ENCODE measurements at places on chromosomes 13 and 19.

DNA sequence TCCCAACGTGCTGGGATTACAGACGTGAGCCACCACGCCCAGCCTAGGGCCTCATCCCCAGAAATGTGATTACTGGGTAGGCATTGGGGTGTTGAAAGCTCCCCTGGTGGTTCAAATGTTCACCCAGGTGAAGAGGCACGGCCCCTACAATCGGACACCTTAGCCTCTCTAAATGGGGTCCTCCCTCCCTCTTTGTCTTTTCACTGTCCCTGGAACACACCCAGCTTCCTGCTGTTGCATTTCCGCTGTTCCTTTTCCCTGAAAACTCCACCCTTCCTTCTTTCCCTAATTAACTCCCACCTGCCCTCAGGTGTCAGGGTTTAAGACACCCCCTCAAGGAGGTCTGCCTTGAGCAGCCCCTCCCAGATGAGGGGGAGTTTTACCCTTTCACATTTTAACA lies 3.6 kb upstream of the PRODH2 start:
- DNase-seq: no peak

GRCh38 chr19:37899966-37900365 lies 6.4 kb downstream of the WDR87 start:
- DNase-seq: no peak

DNA sequence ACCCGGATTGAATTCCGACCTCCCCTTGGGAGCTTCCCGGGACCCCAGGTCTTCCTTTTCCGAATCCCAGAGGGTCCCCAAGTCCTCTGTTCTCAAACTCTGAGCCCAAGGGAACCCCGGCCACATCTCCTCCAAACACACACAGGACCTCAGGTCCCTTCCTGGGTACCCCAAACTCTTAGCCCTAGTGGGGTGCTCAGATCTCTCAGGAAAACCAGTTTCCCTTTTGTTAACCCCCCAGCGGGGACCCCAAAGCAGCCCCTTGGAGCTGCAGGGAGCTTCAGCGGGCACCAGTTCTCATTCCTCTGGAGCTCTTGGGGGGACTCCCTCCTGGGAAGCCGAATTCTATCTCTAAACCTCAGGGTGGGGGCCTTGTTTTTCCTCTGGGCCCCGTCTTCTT lies 774 bp downstream of the CACNG6 start:
- no peak for DNase-seq

GRCh38 chr19:48830088-48830487 lies 6.2 kb downstream of the HSD17B14 start:
- no peak for DNase-seq

DNA sequence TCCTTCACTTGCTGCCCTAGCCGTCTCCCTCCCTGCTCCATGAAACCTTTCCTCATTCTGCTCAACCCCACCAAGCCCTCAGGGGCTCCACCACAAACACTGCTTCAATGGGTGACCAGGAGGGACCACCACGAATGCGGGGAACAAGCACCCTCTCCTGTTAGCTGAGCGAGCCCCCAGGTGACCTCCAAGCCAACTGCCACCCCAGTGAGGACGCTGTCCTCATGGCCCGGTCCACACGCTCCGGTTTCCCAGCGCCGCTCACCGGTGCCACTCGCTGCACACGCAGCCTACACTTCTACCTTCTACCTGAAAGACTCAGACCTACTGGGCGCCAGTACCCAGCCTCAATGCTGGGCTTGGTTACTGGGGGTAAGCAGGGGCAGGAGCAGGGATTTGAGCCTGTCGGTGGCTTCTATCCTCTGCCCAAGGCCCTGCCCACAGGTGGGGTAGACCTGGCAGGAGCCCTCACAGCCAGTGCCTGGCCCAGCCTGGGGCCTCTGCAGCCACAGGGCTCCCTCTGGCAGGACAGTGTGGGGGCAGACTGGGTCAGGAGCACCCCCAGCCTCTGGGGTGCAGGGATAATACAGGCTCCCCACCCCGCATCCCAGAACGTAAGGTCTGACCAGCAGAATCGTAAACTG lies 704 bp upstream of the TMEM86B start:
- DNase-seq: no peak

- DNase-seq: no peak
Measured at GRCh38 chr13:24166561-24166960, 6.0 kb downstream of the SPATA13 start.

Measured in activated T-helper 9 cell treated with anti-CD3 and anti-CD28 coated beads, Interleukin-2, amount 50 U/mL, for 16 hours (primary cell).